Stimulated activated CD4-positive, alpha-beta T cell treated with anti-CD3 and anti-CD28 coated beads, Interleukin-1b, Interleukin-23, amount 100 ng/mL, for 1 hour (primary cell): ENCODE measurements at places on chromosomes 5 and 9.

DNA sequence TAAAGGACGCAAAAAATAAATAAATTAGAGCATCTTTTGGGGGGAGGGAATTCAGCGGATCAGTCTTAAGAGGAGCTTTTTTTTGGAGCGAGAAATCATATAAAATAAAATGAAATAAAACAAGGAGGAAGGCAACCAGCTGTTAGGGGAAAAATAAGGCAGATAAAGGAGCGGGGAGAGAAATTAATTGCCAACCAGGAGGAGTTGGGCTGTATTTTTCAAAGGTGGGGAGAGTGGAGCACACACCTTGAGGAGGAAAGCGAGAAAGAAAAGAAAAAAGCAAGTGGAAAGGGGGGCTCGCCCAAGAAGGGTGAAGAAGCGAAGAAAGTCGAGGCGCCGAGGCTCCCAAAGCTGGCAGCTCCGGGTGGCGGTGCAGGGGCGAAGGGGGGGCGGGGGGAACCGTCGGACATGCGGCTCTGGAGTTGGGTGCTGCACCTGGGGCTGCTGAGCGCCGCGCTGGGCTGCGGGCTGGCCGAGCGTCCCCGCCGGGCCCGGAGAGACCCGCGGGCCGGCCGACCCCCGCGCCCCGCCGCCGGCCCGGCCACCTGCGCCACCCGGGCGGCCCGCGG is at the start of gene PAPPA:
Gene PAPPA, plus strand, starts transcription at position 27 of the 569 bp plus-strand sequence. Its CDS starts 382 bp downstream, at position 409.
- no peak for DNase-seq

DNA sequence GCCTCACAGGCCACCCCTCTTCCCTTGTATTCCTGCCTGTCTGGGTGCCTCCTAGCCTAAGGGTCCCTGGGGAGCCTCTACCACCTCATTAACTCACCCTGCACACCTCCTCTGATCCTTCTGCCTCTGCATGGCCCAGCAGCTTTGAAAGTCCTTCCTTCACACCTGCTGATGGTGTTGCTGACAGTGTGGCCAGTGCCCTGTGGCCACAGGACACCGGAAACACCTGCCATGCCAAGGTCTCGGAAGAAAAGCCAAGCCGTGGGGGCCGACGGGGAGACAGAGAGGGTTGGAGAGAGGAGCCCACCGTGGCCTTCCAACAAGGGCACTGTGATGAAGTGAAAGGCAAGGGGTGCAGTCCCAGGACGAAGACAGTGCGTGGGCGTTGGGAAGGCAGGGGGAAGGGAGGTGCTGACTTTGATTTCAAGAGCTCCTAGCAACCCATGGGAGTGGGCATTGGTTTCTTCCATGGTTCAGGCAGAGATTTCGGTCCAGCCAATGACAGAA is 4.1 kb downstream of the BTNL9 start:
- no peak for DNase-seq

DNA sequence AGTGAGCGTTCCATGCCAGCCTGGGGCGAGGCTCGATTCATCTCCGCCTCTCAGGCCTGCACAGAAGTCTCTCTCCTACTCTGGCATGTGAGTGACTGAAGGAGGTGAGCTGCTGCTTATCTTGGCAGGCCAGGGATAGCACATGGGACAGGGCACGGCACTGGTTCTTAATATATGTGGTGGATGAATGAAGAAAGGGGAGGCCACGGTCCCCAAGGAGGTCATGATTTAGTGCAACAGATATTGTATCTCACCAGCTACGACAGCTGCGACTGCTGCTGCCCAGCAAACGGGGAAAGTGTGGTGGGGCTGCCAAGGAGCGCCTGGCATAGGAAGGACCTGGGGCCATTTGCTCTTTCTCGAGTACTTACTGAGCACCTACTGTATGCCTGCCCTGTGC is 19.3 kb upstream of the MAPK9 start:
- DNase-seq: no peak

DNA sequence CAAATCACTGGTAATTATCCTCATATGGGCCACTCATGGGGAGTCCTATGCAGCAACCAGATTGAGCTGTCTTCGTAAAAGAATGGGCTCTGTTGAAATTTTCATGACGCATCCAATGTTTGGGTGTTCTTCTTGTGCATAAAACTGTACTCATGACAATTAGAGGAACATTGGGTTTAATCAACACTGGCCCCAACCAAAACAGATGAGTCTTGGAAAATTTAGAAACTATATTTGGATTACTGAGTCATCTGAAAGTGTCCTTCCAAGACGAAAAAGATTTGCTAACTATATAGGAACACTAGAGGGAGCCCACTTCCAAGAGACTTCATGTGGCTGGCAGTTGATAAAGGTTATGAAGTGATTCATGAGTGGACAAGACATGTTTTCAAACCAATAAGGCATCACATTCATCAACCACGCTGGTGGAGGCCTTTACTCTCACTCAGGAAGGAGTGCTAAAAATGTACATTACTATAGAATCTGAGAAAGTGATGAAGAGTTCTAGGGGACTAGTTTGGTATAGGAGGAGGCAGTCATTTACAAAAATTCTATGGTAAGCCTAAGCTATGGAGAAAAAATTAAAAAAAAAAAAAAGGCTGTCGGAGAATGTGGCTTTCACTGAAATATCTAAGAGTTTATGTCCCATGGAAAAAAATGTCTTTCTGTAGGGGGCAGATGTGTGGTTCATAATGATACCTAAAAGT is 313.5 kb downstream of the PRDM9 start:
- DNase-seq: no peak

- no peak for DNase-seq
Observed at GRCh38 chr5:143828710-143829109, 16.7 kb downstream of the HMHB1 start.

- no peak for DNase-seq
Observed at GRCh38 chr9:28342815-28343338, 769.6 kb upstream of the C9orf72 start.

- no peak for DNase-seq
Observed at GRCh38 chr5:151151793-151152192, 5.8 kb downstream of the ANXA6 start.

- no peak for DNase-seq
Observed at GRCh38 chr5:87151547-87151946, 116.1 kb upstream of the RASA1 start.

GRCh38 chr9:28967226-28967625 is 1393.9 kb upstream of the C9orf72 start:
- DNase-seq: no peak

- DNase-seq: no peak
Observed at GRCh38 chr5:156326718-156327259, at the start of gene SGCD. Gene SGCD (plus strand): TSS chr5:156327164.

DNA sequence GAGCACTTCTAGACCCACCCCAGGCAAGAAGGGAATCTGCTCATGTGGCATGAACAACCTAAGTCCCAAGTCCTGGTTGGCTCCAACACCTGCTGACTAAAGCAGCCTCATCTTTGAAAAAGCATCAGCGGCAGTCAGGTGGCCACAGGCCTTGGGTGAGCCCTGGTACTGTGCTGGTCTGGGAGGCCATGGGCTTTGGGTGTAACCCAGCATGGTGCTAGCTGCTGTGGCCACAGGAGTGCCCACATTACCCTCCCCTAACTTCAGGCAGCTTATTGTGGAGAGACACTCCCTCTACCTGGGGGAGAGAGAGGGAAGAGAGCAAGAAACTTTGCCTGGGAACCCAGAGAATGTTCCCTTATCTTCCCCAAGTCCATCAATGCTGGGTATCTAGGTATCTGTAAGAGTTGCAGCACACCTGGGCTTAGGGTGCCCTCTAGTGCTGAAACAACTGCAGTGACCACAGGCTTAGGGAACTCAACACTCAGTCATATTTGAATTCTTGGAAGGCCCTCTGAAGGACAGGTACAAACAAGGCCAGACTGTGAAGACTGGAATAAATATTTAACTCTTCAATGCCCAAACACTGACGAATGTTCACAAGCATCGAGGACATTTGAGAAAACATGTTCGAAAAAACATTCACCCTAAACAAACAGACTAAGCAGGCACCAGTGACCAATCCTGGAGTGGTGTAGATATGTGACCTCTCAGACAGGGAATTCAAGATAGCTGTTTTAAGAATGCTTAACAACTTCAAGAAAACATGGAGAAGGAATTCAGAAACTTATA is 69.9 kb upstream of the OR2K2 start:
- DNase-seq: no peak

GRCh38 chr5:74324556-74324955 is 316.0 kb downstream of the ENC1 start:
- no peak for DNase-seq

DNA sequence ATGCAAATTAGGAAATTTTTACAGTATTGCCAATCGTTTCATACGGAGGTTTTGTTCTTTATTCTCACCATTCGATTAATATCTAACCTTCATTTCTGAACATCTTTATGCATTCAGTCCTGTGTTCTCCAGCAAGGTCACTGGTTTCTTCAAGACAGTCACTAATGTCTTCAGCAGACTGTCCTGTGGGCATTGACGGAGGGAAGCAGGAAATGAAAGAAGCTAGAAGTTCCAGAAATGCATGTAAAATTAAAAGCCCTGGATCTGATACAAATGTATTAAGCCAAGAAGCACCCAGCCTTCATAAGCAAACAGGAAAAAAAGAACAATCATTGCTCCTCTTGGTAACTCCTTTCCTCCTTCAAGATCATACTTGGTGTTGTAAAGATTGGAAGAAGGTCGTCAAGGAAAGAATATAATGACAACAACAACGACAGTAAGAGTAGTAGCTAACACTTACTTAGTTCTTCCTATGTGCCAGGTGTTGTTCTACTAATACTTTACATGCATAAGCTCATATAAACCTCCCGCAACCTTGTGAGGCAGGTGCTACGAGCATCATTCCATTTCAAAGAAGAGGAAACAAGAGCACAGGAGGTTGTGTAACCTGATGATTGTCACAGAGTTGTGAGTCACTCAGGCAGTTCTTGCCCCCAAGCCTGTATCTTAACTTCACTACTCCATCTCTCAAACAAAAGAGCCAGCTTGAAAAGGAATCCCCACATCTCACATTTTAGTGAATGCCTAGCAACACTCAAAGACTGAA is 59.9 kb upstream of the CER1 start:
- DNase-seq: no peak

DNA sequence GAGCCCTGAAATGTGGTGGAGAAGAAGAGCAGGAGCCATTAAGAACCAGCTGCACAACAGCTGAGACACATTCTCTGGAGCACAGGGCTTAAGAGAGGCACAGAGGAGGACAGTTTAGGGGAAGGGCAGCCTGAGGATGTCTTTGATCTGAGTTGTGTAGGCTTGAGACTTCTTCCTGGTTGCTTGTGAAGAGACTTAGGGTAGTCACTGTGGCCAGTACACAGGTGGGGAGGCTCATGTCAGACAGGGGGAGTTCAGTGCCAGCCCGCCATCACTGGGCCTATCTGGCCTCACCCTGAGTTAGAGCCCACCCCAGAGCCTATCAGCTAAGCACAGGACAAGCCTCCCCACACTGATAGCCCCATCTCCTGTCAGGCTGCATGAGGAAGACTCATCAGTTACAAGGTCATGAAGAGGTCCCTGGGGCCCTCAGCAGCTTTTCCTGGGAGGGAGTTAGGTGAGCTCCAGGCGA is 19.8 kb downstream of the SLC22A4 start:
- no peak for DNase-seq

GRCh38 chr9:126519660-126520420 is 93.9 kb upstream of the LMX1B start:
- no peak for DNase-seq

DNA sequence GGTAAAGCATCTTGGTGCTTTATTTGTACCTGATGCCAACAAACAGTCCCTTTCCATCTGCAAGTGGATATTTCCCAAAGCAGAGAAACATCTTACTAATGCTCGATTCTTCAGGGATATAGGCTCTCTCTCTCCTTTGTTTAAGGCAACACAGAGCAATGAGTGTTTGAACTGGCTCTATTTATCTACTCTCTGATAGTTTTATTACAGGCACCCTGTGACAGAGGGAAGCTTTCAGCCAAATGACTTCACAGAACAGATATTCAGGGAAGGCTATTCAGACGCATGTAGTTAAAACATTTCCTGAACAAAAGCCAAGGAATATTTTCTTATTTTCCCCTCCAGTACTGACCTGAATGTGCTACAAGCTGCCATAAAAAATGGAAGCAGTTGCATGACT is 141.8 kb downstream of the YIPF5 start:
- no peak for DNase-seq

GRCh38 chr5:150258130-150258529 is 31.4 kb downstream of the CAMK2A start:
- no peak for DNase-seq

GRCh38 chr9:115162946-115163345 is 45.0 kb upstream of the TNC start:
- no peak for DNase-seq

- DNase-seq: no peak
Observed at GRCh38 chr9:137462396-137462985, 3.4 kb upstream of the NSMF start.

DNA sequence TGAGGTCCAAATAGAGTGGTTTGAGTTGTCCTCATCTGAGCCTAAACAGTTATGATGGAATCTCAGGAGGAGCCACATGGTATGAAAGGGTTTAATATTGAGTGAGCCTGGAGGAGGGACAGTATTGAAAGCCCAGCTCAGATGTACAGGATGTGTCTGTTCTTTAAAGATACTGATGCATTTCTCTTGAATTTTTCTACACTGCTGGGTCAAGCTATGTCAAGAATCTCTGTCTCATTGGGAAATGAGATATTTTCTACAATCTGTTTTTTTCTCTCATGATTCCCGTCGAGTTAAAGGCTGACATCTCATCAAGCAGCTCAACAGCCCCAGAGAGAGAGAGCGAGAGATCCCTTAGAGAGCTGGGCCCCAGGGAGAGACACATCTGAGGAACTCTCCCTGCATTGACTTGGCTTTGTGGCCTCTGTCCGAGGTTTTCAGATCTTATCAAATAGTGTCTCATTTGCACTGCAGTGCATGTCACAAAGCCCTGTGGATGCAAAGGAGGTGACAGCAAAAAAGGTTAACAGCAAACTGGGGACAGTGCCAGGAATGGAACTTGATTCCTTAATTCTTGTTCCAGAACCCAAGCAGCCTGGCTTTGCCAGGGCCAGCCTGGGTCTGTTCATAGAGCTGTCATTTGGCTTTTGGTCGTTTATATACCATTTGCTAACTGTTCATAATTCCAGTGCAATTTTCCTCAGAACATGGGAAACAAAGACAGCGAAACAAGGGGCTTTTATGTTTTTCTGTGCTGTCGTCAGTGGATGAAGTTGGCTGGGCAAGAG is 19.0 kb upstream of the ACTBL2 start:
- DNase-seq: no peak

DNA sequence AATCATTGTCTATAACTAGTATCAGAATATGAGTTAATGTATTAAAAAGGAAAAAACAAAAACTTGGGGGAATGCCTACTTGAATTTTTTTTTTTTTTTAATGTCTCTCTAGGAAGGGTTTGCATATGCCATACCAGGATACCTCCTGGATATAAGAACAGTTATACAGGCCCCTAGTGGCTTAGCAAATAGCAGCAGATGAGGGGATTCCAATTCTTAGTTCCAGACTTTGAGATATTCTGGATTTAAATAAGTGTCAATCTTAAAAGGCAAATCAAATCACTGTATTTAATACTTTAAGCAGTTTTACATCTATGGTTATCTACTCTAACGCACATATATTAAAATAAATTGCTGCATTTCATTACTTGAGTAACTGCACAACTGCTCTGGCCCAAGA is 1055.5 kb upstream of the DMAC1 start:
- DNase-seq: no peak

GRCh38 chr5:139415221-139415861 is 11.5 kb upstream of the SPATA24 start:
- no peak for DNase-seq
